Esophagus squamous epithelium (tissue), 5 donors: ENCODE measurements at places on chromosomes 7 and 10.

- no peak for DNase-seq
- no peak overlapping the region for H3K4me3 ChIP-seq
- no peaks in the 10 kb centered on the region for H3K27me3 ChIP-seq
- H3K4me1 ChIP-seq: peaks cover 29% of the 10 kb centered on the region
- H3K27ac ChIP-seq: peak overlapping the region; percentile 69
These were observed 61.9 kb downstream of the PARD3 start for GRCh38 chr10:34753014-34753757.

DNA sequence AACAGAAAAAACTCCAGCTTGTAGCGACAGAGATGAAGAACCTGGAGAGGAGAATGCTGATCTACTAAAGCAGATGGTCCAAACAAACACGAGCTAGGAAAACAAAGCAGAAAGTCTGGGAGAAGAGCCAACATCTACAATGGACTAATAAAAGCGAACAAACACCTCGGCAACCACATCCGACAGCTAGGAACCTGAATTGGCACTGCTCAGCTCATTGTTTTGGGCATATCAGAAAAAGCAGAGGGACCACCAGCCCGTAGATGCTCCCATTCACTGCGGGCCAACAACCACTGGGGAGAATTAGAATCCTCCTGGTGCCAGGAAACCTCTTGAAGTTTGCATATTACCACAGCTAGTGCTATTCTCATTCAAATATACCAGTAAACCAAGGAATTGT, 204.7 kb downstream of the NXPH1 start:
- no peaks in the 10 kb centered on the region for H3K27me3 ChIP-seq
- no peak overlapping the region for H3K4me3 ChIP-seq
- no peaks in the 10 kb centered on the region for H3K4me1 ChIP-seq
- H3K27ac ChIP-seq: no peak overlapping the region
- H3K36me3 ChIP-seq: no peaks in the 10 kb centered on the region
- no peak for DNase-seq

DNA sequence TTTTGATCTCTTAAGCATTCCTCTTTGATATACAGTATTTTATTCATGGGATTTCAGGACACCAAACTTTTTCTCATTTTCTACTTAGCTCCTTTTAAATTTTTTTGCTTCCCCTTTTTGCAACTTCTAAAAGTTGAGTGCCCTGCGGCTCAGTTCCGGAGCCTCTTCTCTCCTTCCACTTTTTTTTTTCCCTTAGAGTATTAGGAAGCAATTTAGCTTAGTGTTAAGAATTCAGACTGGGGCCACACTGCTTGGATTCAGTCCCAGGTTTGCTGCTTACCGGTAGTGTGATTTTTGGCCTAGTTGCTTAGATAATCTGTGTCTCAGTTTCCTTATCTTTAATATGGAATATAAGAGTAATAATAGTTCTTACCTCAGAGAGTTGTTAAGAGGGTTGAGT, 3.4 kb downstream of the STAM start:
- H3K27me3 ChIP-seq: no peaks in the 10 kb centered on the region
- H3K36me3 ChIP-seq: peaks cover 6% of the 10 kb centered on the region

GRCh38 chr10:102738692-102739121, 5.0 kb upstream of the WBP1L start:
- no peak overlapping the region for H3K4me3 ChIP-seq
- H3K27ac ChIP-seq: peak overlapping the region; percentile 38
- H3K27me3 ChIP-seq: no peaks in the 10 kb centered on the region
- no peaks in the 10 kb centered on the region for H3K36me3 ChIP-seq

GRCh38 chr10:48184224-48184623, 90.3 kb downstream of the FRMPD2 start:
- H3K36me3 ChIP-seq: no peaks in the 10 kb centered on the region
- DNase-seq: no peak
- H3K4me1 ChIP-seq: no peaks in the 10 kb centered on the region

GRCh38 chr7:75559355-75559975, 67.3 kb downstream of the SPDYE5 start:
- H3K4me1 ChIP-seq: no peaks in the 10 kb centered on the region
- H3K27me3 ChIP-seq: no peaks in the 10 kb centered on the region
- DNase-seq: no peak

GRCh38 chr10:55168343-55168742, 367.3 kb upstream of the PCDH15 start:
- no peaks in the 10 kb centered on the region for H3K27me3 ChIP-seq
- DNase-seq: no peak
- H3K36me3 ChIP-seq: no peaks in the 10 kb centered on the region
- no peaks in the 10 kb centered on the region for H3K4me1 ChIP-seq

- H3K27ac ChIP-seq: no peak overlapping the region
- H3K27me3 ChIP-seq: peaks cover 46% of the 10 kb centered on the region
- no peaks in the 10 kb centered on the region for H3K4me1 ChIP-seq
- DNase-seq: no peak
These were observed 52.7 kb downstream of the GCC1 start for GRCh38 chr7:127532736-127533135.

- no peak overlapping the region for H3K4me3 ChIP-seq
- DNase-seq: no peak
- no peak overlapping the region for H3K27ac ChIP-seq
- no peaks in the 10 kb centered on the region for H3K4me1 ChIP-seq
- no peaks in the 10 kb centered on the region for H3K27me3 ChIP-seq
These were observed 35.8 kb downstream of the NRBF2 start for GRCh38 chr10:63168821-63169462.

- H3K27ac ChIP-seq: no peak overlapping the region
- H3K4me3 ChIP-seq: no peak overlapping the region
- H3K27me3 ChIP-seq: no peaks in the 10 kb centered on the region
- DNase-seq: no peak
These were observed 21.6 kb downstream of the SVIL start for GRCh38 chr10:29613196-29613595.

GRCh38 chr7:7569081-7569527, 2.4 kb downstream of the MIOS start:
- no peaks in the 10 kb centered on the region for H3K27me3 ChIP-seq
- H3K27ac ChIP-seq: peak overlapping the region; percentile 90
- H3K36me3 ChIP-seq: peaks cover 12% of the 10 kb centered on the region
- no peak overlapping the region for H3K4me3 ChIP-seq
